ENCODE measurements at places on chromosomes 3 and 15. TPM values are rescaled to one million over a fixed set of nuclear protein-coding genes. Genes with fewer than 3 reads are reported as not detected.

HESX1 gene
- total RNA-seq, result 0.23 TPM

PGBD4 gene
- 1.1 TPM for total RNA-seq

ST8SIA2 gene
- 0.44 TPM for total RNA-seq

CTXN2 gene
- total RNA-seq, result 0.04 TPM

DIPK2A gene
- 6.6 TPM for total RNA-seq

ITIH3 gene
- total RNA-seq, result 0.05 TPM

RTP4 gene
- total RNA-seq, result not detected

IGF2BP2 gene
- 10.2 TPM for total RNA-seq

C3orf85 gene
- total RNA-seq, result not detected

EIF5A2 gene
- 15.7 TPM for total RNA-seq

TMOD3 gene
- 39.3 TPM for total RNA-seq

CHRM5 gene
- 0.01 TPM for total RNA-seq

HGD gene
- total RNA-seq, result 17.6 TPM

LRRC28 gene
- 17.2 TPM for total RNA-seq

FETUB gene
- total RNA-seq, result 0.05 TPM

WDR49 gene
- not detected for total RNA-seq

FOXB1 gene
- not detected for total RNA-seq

ADAMTS9 gene
- total RNA-seq, result 0.54 TPM

TUSC7 gene
- not detected for total RNA-seq

CSTA gene
- 0.95 TPM for total RNA-seq

SIDT1 gene
- 0.38 TPM for total RNA-seq

CDV3 gene
- 103 TPM for total RNA-seq

LEKR1 gene
- 0.51 TPM for total RNA-seq

FOXL2NB gene
- total RNA-seq, result 1.2 TPM

PATL2 gene
- total RNA-seq, result 0.34 TPM

USF3 gene
- 2.8 TPM for total RNA-seq

UTS2B gene
- total RNA-seq, result not detected

EID1 gene
- 112 TPM for total RNA-seq

CRTC3 gene
- total RNA-seq, result 19.6 TPM

CYP1A1 gene
- 2.0 TPM for total RNA-seq

SPINK8 gene
- total RNA-seq, result not detected

QARS1 gene
- 149 TPM for total RNA-seq

TM4SF4 gene
- total RNA-seq, result 30.7 TPM

RASGRF1 gene
- total RNA-seq, result 0.42 TPM

LRTM1 gene
- total RNA-seq, result not detected

GOLGA6D gene
- not detected for total RNA-seq

CHRNA5 gene
- 36.4 TPM for total RNA-seq

PLSCR1 gene
- total RNA-seq, result 47.2 TPM

Measured in A549 treated with CpdA at 1 μM for 4 hours (cell line).